Esophagus squamous epithelium (tissue), 5 donors: ENCODE measurements at places on chromosomes 2 and 18.

- no peaks in the 10 kb centered on the region for H3K27me3 ChIP-seq
- H3K27ac ChIP-seq: peak overlapping the region; percentile 55
- no peak overlapping the region for H3K4me3 ChIP-seq
Observed at GRCh38 chr2:98907966-98908905, 27.8 kb downstream of the CRACDL start.

- peaks cover 20% of the 10 kb centered on the region for H3K4me1 ChIP-seq
- no peaks in the 10 kb centered on the region for H3K27me3 ChIP-seq
- no peak for DNase-seq
- H3K27ac ChIP-seq: peak overlapping the region; percentile 97
- peak overlapping the region; percentile 67 for H3K4me3 ChIP-seq
Observed at GRCh38 chr2:3377279-3377611, 373 bp downstream of the EIPR1 start.

DNA sequence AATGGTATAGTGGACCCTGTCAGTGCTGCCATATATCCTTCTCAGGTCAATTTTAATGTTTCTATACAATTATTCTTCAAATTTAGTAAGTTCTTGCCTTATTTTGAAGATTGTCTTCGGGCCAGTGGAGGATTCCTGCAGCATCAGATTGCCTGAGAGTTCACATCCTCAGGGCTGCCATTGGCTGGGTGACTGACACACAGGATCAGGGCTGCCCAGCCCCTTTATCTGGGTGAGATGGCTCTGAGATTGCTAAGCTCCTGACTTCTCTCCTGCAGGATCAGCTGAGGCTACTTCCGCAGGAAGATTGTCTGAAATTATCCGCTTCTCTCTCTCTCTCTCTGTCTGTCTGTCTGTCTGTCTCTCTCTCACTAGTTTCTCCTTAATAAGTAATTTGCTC is 567.4 kb downstream of the TSN start:
- H3K27ac ChIP-seq: no peak overlapping the region
- H3K27me3 ChIP-seq: no peaks in the 10 kb centered on the region
- no peak overlapping the region for H3K4me3 ChIP-seq
- H3K4me1 ChIP-seq: no peaks in the 10 kb centered on the region
- H3K36me3 ChIP-seq: no peaks in the 10 kb centered on the region
- DNase-seq: no peak

GRCh38 chr2:120685066-120685973 is 50.3 kb upstream of the GLI2 start:
- H3K36me3 ChIP-seq: no peaks in the 10 kb centered on the region
- no peaks in the 10 kb centered on the region for H3K4me1 ChIP-seq
- H3K27me3 ChIP-seq: no peaks in the 10 kb centered on the region

DNA sequence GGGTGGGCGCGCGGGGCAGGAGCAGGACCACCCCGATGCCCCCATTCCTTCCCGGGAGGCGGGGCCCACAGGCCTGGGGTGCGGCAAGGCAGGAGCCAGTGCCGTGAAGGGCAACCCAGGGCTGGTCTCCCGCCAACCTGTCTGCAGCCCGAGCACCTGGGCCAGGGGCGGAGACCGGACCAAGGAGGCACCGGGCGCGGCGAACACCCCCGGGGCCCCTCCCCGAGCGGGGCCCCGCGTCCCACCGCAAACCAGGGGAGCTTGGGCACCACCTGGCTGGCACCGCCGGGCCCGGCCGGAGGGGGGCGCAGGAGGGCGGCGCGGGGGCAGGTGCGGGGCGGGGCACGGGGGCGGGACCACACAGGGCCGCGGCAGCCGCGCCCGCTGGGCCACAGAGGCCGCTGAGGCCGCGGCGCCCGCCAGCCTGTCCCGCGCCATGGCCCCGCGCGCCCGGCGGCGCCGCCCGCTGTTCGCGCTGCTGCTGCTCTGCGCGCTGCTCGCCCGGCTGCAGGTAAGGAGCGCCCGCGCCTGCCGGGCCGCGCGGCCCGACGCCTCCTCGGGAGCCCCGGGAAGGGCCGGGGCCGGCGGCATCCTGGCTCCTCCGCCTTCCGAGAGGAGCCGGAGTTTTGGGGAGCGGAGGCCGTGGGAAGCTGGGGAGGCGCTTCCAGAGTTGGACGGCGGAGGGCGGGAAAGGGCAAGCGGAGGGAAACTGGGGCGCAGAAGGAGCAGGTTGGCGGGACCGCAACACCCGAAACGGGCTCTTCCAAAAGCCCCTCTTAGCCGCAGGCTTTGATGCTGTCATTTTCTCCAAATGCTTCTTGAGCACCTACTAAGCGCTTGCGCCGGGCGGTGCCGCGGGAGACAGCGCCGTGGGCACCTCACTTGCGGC is at the start of gene TNFRSF11A:
Gene TNFRSF11A (plus strand): TSS at position 394 of the 889 bp plus-strand sequence. CDS start 43 bp downstream, at position 437.
- DNase-seq: no peak
- H3K4me1 ChIP-seq: peaks cover 7% of the 10 kb centered on the region
- H3K4me3 ChIP-seq: peak within 1 kb of the TSS; percentile 75

GRCh38 chr2:160906878-160907277 is 253.3 kb upstream of the TANK start:
- no peak overlapping the region for H3K4me3 ChIP-seq
- no peaks in the 10 kb centered on the region for H3K27me3 ChIP-seq
- no peaks in the 10 kb centered on the region for H3K36me3 ChIP-seq
- peaks cover 42% of the 10 kb centered on the region for H3K4me1 ChIP-seq
- DNase-seq: no peak
- H3K27ac ChIP-seq: no peak overlapping the region

- H3K4me1 ChIP-seq: no peaks in the 10 kb centered on the region
- no peaks in the 10 kb centered on the region for H3K27me3 ChIP-seq
- no peaks in the 10 kb centered on the region for H3K36me3 ChIP-seq
- no peak for DNase-seq
Observed at GRCh38 chr18:44974174-44974573, 293.5 kb downstream of the SETBP1 start.

GRCh38 chr2:212695426-212695825 is 156.8 kb upstream of the ERBB4 start:
- H3K27ac ChIP-seq: no peak overlapping the region
- H3K4me1 ChIP-seq: no peaks in the 10 kb centered on the region
- H3K4me3 ChIP-seq: no peak overlapping the region
- DNase-seq: no peak
- no peaks in the 10 kb centered on the region for H3K36me3 ChIP-seq

DNA sequence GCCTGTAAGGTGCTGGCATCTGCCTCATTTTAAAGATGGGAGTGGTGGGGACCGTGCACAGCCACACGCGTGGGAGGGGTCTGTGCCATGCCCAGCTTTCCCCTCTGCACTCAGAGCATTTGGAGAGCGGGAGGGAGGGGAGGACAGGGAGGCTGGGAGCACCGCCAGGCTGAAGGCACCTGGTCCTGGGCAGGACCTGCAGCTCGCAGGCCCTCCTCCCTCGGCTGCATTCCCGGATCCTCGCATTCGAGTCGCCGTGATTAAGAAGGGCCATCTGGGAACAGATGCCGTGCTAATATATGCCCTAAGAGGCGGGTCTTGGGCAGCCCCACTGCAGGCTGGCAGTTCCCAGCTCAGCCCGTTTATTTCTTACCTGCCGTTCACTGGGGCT is 84.0 kb downstream of the PTGR3 start:
- no peak overlapping the region for H3K27ac ChIP-seq
- no peak overlapping the region for H3K4me3 ChIP-seq
- H3K4me1 ChIP-seq: no peaks in the 10 kb centered on the region
- DNase-seq: no peak

DNA sequence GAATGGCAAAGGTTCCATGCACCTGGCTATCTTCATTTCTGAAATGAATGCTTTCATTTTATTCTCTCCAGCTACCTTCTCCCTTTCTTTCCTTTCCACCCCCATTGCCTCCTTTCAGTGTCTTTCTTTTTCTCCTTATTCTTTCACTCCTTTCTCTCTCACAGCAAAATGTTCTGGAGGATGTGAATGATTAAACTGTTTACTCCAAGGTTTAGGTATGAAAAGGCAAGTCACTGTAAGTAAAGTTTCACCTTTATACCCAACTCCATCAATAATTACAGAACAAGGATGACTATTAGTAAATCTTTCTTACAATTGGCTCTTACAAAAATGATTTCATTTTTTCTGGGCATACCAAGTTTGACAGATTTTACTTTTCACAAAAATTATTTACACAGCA is 4.3 kb downstream of the PAX8 start:
- H3K36me3 ChIP-seq: no peaks in the 10 kb centered on the region
- no peak for DNase-seq
- H3K27ac ChIP-seq: no peak overlapping the region
- peaks cover 4% of the 10 kb centered on the region for H3K4me1 ChIP-seq

- no peaks in the 10 kb centered on the region for H3K27me3 ChIP-seq
- no peak overlapping the region for H3K4me3 ChIP-seq
- DNase-seq: no peak
- peak overlapping the region; percentile 41 for H3K27ac ChIP-seq
- peaks cover 16% of the 10 kb centered on the region for H3K4me1 ChIP-seq
- no peaks in the 10 kb centered on the region for H3K36me3 ChIP-seq
Observed at GRCh38 chr2:191637182-191638078, 40.5 kb upstream of the NABP1 start.

DNA sequence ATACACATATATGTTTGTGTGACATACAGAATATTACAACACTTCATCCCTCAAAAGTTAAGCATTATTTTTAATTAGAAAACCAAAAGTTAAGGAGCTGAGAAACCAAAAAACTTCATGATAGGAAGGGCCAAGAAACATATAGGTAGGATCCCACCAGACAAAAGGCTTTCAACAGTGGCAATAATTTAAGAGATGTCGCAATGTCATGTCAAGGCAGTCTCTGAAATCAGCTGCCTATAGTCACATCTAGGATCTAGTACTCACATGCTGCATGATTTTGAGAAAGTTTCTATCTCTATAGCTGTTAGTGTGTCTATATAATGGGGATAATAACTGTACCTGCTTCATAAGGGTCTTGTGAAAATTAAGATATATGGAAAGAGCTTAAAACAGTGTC is 72.7 kb downstream of the SPIRE1 start:
- no peak overlapping the region for H3K4me3 ChIP-seq
- H3K27ac ChIP-seq: no peak overlapping the region
- H3K27me3 ChIP-seq: no peaks in the 10 kb centered on the region
- no peaks in the 10 kb centered on the region for H3K36me3 ChIP-seq

DNA sequence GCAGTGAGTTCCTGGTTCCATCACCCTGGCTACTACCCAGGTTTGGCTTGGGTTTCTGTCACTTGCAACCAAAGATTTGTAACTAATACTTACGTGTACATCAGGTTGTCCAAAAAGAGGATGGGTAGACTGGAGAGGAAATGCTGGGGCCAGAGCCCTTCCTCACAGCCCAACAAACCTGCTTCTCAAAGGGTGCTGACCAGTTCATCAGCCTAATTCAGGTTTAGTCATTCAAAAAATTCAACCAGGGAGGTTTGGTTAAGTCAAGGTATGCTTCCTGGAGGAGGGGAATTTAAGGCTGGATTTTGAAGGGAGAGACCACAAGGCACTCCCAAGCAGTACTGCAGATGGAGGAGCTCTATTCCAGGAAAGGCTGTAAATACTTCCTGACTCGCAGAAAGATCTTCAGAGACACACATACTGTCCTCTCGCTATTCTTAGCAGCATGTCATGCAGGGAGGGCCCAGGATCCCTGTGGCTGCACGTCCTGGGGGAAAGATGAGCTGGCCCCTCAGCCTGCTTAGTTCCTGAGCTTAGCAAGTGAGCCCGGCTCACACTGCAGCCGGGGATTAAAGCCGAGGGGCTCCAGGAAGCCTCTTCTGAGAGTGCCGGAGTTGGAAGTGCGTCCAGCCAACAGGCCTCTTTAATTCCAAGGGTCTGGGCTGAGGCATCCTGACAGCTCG is 40.0 kb upstream of the BIN1 start:
- peaks cover 16% of the 10 kb centered on the region for H3K4me1 ChIP-seq
- peak overlapping the region; percentile 76 for H3K27ac ChIP-seq
- H3K36me3 ChIP-seq: no peaks in the 10 kb centered on the region
- no peak overlapping the region for H3K4me3 ChIP-seq
- H3K27me3 ChIP-seq: no peaks in the 10 kb centered on the region

DNA sequence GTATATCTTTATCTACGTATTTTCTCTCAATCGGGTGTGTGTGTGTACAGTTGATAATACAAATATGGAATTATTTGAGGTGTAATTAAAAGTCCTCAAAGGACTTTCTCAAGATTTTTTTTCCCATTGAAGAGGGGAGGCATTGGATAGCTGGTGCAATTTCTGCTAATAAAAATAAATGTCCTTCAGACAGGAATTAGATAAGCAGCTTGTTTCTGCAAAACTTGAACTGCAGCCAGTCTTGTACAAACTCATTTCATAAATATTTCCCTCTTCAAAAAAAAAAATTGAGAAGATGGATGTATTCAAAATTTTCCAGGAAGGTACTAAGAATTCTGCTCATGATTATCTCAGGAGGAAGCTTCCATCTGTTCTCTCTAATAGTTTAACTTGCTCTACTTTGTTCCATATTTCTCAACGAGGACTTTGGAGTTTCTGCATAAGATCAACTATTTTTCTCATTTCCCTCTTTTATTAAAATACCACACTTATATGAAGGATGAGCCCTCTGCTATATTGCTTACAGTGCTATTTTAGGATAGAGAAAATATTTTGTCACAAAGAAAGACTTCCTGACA is 33.0 kb upstream of the GLS start:
- no peak for DNase-seq
- peaks cover 17% of the 10 kb centered on the region for H3K4me1 ChIP-seq
- no peak overlapping the region for H3K27ac ChIP-seq
- H3K4me3 ChIP-seq: no peak overlapping the region

GRCh38 chr18:61847164-61847791 is 45.5 kb downstream of the RNF152 start:
- no peaks in the 10 kb centered on the region for H3K36me3 ChIP-seq
- no peaks in the 10 kb centered on the region for H3K4me1 ChIP-seq
- DNase-seq: no peak
- H3K4me3 ChIP-seq: no peak overlapping the region

DNA sequence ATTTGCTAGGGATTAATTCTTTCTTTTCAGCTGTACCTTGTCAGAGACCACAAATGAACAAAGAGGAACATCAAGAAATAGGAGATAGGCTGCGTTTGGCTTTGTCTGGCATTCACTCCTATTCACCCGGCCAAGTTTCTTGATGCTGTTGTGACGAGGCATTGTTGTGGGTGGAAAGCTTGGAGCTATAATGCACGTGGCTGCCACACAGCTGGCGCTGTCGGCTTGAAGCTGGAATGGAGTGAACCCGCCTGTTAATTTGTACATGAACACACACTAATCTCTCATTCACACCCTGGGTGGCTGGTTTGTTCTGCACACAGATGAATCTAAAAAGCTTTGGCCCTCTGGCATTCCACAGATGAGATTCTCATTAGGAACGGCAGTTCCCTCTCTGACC is 274.9 kb upstream of the GYPC start:
- no peak overlapping the region for H3K4me3 ChIP-seq
- no peaks in the 10 kb centered on the region for H3K4me1 ChIP-seq
- H3K27me3 ChIP-seq: no peaks in the 10 kb centered on the region

DNA sequence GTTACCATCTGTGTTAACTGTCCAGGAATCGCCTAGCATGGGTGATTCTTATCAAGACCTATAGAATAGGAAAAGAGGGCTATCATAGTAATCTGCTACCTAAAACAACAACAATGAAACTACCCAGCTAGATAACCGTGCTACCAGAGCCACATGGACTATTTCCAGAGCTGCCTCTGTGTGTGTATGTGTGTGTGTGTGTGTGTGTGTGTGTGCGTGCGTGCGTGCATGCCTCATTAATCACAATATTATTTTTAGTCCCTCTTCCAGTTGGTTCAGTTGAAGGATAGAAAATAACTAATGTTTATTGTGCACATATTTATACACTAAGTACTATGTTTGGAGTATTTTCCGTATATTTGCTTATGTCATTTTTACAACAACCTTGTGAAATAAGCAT is 201.1 kb downstream of the SP3 start:
- no peak overlapping the region for H3K4me3 ChIP-seq
- H3K36me3 ChIP-seq: no peaks in the 10 kb centered on the region
- no peak overlapping the region for H3K27ac ChIP-seq
- no peaks in the 10 kb centered on the region for H3K4me1 ChIP-seq
- H3K27me3 ChIP-seq: no peaks in the 10 kb centered on the region
